ENCODE measurements at places on chromosomes 5 and 9. TPM values are rescaled to one million over a fixed set of nuclear protein-coding genes. Genes with fewer than 3 reads are reported as not detected.

DNA sequence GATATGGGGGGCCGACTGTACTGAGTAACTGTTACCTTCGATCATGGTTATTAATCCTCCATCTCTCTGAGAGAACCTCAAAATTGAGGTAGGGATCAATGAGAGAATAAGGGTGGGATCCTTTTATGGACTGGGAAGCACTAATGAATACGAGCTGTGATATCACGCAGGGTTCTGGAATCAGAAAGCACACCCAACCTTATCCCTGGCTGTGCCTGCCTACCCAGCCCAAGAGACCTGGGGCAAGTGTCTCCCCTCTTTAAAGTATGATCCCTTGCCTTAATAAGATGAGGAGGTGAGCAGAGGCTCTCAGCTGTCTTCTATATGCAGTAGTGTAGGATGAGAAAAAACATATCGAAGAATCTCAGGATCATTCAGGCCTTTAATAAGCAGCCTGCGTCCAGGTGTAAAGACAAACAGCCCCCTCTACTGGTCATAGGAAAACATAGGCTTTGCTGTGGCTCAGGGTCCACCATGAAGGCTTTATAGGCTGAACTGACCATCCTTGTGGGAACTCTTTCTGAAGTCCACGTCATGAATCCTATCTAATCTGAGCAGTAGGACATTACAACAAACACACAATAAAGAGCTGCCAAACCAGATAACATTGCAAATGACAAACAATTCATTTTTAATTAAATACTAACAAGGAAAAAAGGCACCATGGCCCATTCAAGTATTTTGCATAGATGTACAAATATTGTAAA is 16.8 kb downstream of the NIPAL4 start:
- peak; percentile 31 for DNase-seq

GRCh38 chr5:1416856-1417469 is 28.3 kb downstream of the SLC6A3 start:
- DNase-seq, result no peak

GRCh38 chr9:116275418-116276195 is 122.0 kb downstream of the PAPPA start:
- no peak for DNase-seq

GRCh38 chr5:96823900-96824380 is 16.2 kb upstream of the ERAP1 start:
- DNase-seq, result no peak

The SLC34A1 gene
- polyA plus RNA-seq, result 115 TPM

The GPR151 gene
- not detected for polyA plus RNA-seq

- DNase-seq, result no peak
Observed at GRCh38 chr5:14155075-14155474, 11.9 kb downstream of the TRIO start.

The ARHGEF39 gene
- 8.8 TPM for polyA plus RNA-seq

The HMCN2 gene
- polyA plus RNA-seq, result 1.6 TPM

GRCh38 chr9:105157171-105157583 is 87.3 kb upstream of the SLC44A1 start:
- no peak for DNase-seq

DNA sequence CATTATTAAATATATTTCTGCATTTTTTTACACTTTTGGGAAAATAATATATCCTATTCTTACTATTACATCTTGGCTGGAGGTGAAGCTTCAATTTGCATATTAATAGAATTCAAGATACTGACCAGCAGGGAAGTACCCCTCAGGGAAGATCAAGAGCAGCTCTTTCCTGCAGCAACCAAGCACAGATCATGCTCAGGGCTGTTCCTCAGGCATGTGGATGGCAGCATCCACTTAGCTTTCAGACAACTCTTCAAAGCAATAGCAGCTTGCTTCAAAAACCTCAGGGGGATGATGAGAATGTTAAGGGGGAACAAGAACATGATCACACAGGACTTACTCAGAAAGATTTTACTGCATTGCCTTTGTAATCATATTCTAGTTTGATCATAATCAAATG is 731.8 kb downstream of the SEMA5A start:
- DNase-seq, result no peak

GRCh38 chr9:86800681-86801080 is 146.6 kb downstream of the GAS1 start:
- no peak for DNase-seq

The C8G gene
- 1.0 TPM for polyA plus RNA-seq

- no peak for DNase-seq
Observed at GRCh38 chr9:95242613-95243012, 74.9 kb downstream of the FANCC start.

The PCDHB5 gene
- 5.2 TPM for polyA plus RNA-seq

DNA sequence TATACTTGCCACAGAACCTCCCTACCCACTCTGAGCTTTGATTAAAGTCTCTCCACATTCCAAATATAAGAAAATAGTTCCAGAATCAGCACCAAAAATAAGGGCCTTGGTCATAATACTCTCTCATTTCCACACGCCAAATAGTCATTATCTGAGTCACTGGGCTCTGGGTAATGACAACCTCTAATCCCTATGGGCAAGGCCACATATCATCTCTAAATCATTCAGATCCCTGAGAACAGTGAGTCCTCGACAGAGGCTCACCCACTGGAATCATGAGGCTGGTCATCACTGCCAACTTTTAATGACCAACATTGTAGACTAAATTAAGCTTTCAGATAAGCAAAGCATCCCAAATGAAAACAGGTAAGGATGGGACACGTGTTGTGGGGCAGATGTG is 28.1 kb downstream of the FAM114A2 start:
- DNase-seq, result no peak

DNA sequence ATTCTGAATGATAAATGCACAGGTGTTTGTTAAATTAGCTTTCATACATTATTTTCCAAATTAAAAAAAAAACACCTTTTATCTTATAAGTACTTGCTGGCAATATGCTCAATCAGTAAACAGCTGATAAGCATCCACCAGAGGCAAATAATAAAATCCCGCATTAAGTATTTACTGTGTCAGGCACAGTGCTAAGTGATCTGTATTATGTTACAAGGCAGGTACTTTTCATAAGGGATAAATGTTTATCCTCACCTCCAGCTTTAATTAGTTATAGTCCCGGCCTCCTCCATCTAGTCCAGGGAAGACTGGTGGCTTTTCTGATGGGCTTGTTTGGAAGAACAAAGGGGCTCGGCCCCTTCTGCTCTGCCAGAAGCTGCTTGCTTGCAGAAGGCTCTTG is 40.1 kb downstream of the PFDN1 start:
- no peak for DNase-seq

The DMRT2 gene
- polyA plus RNA-seq, result 2.6 TPM

The SEC61B gene
- 151 TPM for polyA plus RNA-seq

Measured in left renal cortex interstitium (tissue), 4 donors.